Hindlimb muscle (tissue), 1 donor: ENCODE measurements at places on chromosomes 4 and X. TPM values are rescaled to one million over a fixed set of nuclear protein-coding genes. Genes with fewer than 3 reads are reported as not detected.

Gene CXorf65
- polyA plus RNA-seq: 0.79 TPM

GRCh38 chrX:119507206-119507605 is 39.0 kb downstream of the SLC25A5 start:
- no peak for DNase-seq

GRCh38 chr4:152696764-152697261 is 17.0 kb upstream of the TMEM154 start:
- DNase-seq: no peak

DNA sequence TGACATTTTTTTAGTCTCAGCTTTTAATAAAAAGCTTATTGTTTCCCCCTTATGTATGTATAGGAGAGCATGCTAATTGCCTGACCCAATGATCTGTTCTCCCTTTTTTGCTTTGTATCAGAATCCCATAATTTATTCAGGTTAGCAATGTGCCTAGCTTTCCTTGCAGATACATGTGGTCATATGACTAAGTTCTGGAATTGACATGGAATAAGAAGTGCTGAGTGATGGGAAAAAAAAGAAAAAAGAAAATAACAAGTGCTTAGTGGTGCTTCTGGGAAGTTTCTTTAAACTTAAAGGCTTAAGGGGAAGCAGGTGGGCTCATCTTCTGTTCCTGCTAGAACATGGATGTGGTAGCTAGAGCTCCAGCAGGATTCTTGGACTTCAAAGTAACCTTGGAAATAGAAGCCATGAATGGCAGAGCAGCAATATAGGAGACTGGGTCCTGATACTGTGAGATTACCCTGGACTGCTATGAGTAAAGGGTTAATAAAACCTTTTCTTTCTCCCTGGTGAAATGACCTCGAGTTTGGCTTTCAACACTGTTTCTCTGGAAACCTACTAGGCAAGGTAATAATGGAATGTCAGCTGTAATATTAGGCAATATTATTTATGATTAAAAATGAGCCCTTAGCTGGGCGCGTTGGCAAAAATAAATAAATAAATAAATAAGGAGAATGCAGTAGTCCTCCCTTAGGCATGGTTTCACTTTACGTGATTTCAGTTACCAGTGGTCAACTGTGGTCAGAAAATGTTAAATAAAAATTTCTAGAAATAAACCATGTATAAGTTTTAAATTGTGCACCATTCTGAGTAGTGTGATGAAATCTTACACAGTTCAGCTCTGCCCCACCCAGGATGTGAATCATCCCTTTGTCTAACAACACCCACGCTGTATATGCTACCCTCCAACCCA is 16.7 kb upstream of the RBM41 start:
- no peak for DNase-seq

- no peak for DNase-seq
Observed at GRCh38 chr4:47749858-47750257, 88.0 kb downstream of the CORIN start.

DNA sequence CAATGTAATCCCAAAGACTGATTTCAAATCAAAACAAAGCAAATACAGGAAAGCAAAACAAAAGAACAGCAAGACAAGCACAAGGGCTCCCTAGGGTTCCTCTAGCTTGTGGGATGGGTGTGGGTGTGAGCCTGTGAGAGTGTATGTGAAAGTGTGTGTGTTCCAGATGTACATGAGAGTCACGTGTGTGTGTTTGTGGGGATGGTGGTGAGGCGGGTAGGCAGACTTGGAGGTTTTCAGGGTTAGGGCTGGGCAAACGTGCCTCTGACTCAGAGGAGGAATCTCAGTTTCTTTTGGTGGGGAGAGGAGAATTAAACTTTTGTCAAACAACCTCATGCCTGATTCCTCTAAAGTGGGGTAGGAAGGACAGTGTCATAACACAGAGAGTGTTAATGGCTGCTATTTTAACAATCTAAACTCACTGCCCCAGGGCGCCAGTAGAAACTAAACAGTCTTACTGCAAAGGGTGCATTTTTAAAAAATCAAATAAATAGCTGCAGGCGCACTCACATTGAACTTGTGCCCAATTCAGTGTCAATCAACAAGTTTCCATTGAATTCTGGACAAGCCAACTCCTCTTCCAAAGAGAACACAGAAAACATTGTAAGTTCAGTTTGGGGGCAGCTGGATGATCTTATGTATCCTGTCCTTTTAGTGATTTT is 51.8 kb downstream of the CHRDL1 start:
- no peak for DNase-seq

- DNase-seq: no peak
Observed at GRCh38 chrX:13369256-13370030, 49.6 kb upstream of the ATXN3L start.

- DNase-seq: peak; percentile 35
Observed at GRCh38 chrX:12901486-12901885, 4.9 kb upstream of the TLR8 start.

- DNase-seq: no peak
Observed at GRCh38 chr4:107900067-107900466, 31.3 kb upstream of the CYP2U1 start.
